ENCODE measurements at places on chromosomes 1 and 21.

DNA sequence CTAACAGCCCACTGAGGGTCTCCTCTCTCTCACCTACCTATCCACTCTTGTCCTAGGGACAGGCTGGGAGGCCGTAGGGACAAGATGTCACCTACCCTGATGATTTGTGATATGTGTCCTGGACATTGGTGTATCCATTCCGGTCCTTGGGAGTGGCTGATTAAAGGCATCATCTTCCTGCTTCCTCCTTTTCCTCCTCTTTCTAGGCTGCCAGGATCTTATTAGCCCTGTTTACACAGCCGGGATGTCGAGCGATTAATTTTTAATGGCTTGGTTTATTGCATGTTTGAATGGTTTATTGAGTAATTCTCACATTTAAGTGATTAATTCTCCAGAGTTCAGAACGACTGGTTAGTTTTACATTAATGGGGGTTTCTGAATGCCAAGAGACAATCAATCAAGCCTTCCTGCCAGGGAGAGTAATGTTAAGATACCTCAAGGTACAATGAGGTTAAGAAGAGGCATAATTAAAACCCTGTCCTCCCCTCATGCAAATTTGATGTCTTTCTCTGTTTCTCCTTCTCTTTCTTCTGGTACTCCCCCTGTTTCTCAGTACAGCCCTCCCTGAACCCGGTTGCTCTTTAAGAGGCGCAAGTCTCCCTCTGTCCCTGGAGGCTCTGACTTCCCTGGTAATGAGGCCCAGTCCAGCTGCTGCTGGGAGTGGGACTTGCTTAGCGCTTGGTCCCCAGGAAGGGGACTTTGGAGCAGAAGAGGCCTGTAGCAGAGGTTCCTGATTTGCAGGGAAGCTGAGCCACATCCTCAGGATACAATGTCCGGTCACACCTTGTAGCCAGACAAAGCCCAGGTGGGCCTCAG is 50.9 kb downstream of the ACTL8 start:
- no peak for DNase-seq

GRCh38 chr1:188444526-188444925 is 1615.8 kb downstream of the PLA2G4A start:
- no peak for DNase-seq

- no peak for DNase-seq
Observed at GRCh38 chr1:9105336-9105867, 23.5 kb downstream of the GPR157 start.

- no peak for DNase-seq
Observed at GRCh38 chr1:10819198-10819901, 22.9 kb upstream of the CASZ1 start.

GRCh38 chr1:35899941-35900340 is 16.9 kb downstream of the AGO1 start:
- DNase-seq = no peak

- no peak for DNase-seq
Observed at GRCh38 chr1:29805122-29805895, 569.0 kb downstream of the PTPRU start.

GRCh38 chr1:22288593-22289241 is 145.8 kb upstream of the WNT4 start:
- no peak for DNase-seq

GRCh38 chr1:210143465-210144062 is 89.0 kb upstream of the SERTAD4 start:
- peak; percentile 74 for DNase-seq

GRCh38 chr1:111887385-111887784 is 102.1 kb downstream of the KCND3 start:
- DNase-seq = no peak

DNA sequence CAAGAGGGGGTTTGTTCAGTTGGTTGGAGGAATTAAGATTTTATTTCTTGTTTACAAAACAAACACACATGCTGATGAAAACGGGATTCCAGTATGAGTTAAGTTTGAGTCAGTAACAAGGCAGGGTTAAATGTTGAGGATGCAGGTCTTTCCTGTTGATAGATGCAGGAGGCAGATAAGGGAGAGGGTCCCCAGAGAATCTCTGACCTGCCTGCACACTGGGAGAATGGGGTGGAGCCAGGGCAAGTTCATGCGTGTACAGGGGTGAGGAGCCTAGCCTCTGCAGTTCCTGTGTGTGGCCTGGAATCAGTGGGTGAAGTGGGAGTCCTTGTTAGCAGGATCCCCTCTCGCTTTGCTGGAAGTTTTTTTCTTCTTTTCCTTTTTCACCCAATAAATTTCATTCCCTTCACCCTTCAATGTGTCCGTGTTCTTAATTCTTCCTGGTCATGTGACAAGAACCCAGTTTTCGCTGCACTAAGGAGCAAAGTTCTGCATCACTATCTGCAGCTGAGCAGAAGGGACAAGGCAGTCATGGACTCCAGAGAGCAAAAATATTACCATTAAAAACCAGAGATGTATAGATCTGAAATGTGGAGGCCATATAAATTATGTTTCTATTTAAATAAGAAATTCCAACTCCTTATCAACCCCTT is 69.9 kb upstream of the MARK1 start:
- DNase-seq = no peak

GRCh38 chr21:34612557-34612956 is 2.4 kb downstream of the RCAN1 start:
- no peak for DNase-seq

DNA sequence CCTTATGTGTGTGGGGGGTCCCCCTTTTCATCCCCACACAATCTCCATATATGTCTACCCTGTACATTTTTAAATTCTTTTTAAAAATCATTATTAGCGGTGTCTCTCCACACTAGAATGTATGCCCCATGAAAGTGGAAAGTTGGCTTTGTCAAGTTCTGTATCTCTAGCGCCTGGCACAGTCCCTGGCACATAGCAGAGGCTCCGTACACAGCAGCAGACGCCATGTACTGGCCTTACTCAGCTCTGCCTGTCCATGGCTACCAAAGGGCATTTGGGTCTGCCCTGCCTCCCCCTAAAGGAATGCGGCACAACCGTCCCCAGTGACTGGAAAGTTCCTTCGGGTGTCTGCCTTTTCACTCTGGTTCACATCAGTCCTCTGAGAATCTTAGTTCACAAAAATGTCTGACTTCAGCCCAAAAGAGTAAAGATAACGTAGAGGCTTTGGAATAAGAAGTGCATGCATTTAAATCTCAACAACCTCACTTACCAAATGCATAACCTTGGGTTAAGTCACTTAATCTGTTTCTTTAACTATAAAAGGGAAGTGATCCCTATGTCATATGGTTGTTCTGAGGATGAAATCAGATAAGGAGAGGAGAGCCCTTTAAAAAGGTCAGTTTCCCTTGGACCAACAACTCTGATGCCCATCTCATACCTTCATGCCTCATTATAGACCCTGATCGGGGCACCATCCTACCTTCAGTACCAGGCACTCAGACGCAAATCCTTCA is 61.1 kb downstream of the CD46 start:
- DNase-seq = no peak
